ENCODE measurements at places on chromosomes 16 and 17.

DNA sequence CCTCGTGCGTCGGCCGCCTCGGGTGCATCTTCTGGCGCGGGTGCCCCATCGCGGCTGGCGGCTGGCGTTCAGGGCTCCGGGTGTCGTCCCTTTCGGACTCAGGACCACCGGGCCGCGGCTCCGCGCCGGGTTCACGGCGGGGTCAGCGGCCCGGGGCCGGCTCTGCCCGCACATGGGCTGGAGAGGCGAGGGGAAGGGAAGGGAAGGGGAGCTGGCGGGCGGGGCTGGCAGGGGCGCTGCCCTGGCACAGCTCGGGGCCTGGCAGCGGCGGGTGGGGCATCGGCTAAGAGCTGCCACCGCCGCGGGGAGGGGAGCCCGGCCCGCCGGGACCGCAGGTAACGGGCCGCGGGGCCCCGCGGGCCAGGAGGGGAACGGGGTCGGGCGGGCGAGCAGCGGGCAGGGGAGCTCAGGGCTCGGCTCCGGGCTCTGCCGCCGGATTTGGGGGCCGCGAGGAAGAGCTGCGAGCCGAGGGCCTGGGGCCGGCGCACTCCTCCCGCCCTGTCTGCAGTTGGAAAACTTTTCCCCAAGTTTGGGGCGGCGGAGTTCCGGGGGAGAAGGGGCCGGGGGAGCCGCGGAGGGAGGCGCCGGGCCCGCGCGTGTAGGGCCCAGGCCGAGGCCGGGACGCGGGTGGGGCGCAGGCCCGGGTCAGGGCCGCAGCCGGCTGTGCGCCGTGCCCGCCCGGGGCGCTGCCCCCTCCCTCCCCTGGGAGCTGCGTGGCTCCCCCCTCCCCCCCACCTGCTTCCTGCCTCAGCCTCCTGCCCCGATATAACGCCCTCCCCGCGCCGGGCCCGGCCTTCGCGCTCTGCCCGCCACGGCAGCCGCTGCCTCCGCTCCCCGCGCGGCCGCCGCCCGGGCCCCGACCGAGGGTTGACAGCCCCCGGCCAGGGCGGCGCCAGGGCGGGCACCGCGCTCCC lies 646 bp downstream of the HIC1 start:
- no peak for DNase-seq

GRCh38 chr16:4115209-4115948 lies 863 bp downstream of the ADCY9 start:
- DNase-seq, result peak; percentile 32

GRCh38 chr17:41800601-41801373 lies 11.0 kb downstream of the P3H4 start:
- DNase-seq, result no peak

DNA sequence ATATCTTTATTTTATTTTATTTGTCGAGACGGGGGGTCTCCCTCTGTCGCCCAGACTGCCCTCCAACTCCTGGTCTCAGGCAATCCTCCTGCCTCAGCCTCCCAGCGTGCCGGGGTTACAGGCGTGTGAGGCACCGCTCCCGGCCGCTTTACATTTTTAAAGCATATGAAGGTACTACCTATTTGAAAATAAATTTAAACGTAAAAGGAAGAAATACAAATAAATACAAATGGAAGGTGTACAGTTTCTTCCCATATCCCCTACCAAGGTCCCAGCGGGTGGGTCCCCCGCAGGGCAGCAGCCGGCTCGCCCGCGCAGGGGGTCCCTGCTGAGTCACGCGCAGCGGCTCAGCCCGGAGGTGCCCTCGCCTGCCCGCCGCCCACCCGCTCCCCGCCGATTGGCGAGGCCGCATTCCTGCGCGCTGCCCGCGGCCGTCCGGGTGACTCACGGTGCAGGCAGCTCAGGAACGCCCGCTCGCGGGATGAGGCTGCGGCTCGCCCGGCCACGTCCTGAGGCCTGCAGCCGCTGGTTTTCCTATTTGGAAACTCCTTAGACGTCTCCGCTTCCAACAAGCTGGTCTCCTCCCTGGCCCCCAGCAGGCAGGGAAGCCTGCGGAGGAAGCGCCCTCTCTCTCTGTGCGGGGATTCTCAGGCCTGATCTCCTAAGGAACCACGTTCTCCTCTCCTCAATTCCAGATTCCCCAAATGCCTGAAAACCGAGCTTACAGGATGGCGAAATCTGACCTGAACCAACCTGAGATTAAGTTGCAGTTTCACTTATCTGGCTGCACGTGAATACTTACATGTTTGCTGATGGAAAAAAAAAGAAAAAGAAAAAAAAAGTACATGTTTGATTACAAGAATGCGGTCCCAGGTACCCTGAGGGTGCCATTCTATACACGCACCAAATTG lies 54.8 kb upstream of the MAP3K14 start:
- no peak for DNase-seq

- no peak for DNase-seq
These were observed 1.3 kb upstream of the MOSMO start for GRCh38 chr16:22006636-22007035.

- DNase-seq, result no peak
These were observed 4.6 kb downstream of the COG7 start for GRCh38 chr16:23448392-23448791.

- DNase-seq, result no peak
These were observed 36.7 kb upstream of the CIBAR2 start for GRCh38 chr16:85148931-85149330.

DNA sequence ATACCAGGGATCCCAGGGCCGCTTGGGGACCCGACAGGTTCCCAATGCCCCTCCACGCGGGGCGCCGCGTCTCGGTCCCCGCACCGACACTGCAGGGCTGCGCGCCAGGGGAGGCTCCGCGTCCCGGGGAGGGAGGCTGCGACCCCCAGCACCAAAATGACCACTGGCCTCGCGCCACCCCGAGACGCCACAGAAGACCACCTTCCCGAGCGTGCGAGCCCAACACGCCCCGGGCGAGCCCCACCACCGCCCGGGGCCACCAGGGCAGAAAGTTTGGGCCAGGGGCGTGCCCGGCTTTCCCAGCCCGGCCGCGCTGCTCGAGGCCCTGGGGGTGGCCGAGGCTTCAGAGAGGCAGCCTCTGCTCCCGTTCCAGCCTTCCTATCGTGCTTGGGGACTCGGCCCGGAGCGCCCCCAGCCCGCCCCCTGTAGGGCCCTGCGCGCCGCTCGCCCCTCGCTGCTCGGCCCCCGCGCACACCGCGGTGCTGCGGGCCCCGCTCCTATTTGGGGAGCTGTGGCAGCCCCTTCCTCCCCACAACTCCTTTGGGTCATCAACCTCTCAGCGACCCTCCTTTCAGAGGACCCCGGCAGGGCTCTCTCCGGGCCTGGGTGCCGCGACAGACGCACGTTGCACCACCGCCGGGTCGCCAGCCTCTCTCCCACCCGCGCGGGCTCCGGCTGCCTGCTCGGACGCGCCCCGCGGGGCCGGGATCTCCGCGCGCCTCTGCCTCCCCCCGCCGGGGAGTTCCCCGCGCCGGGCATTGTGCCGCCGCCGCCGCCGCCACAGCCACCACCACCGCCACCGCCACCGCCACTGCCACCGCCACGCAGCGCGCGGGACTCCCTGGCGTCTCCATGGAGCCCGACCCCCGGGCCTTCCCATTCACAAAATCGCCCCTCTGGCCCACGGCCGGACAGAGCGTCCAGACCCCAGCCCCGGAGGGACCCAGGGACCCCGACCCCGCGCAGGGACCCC lies 892 bp downstream of the RBFOX3 start:
- no peak for DNase-seq

DNA sequence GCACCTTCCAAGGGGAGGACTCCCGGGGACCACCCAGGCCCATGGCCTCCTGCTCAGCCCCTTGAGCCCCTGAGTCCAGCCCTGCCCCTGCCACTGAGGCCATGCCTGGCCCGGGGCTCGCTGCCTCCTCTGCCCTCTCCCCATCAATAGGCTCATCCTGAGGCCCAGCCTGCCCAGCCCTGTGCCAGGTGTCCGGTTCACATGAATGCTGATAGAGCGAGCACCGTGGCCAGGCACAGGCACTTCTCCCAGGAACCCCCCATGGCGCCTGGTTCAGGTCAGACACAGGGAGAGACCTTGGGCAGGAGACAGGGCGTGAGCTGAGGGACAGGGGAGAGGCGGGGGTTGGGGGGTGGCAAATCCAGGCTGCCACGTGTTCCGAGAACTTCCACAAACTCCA lies 2.8 kb upstream of the PVALEF start:
- no peak for DNase-seq

- DNase-seq, result no peak
These were observed 68.9 kb downstream of the NEUROD2 start for GRCh38 chr17:39538866-39539265.

DNA sequence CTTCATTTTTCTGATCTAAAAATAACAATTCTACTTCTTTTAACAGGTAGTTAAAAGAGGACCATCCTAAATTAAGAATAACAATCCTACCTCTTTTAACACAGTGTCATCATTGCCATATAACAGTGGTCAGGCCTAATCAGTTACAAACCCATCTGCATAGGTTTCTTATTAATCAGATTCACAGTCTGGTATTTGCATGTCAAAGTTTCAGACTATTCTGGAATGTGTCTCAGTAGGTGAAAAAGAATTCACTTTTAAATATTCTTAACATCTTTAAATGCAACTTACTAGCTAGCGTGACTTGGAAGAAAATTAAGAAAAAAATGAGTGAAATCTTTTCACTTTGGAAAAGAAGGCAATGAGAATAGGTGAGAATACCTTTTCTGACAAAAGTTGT lies 6.8 kb upstream of the KRT12 start:
- DNase-seq, result no peak

DNA sequence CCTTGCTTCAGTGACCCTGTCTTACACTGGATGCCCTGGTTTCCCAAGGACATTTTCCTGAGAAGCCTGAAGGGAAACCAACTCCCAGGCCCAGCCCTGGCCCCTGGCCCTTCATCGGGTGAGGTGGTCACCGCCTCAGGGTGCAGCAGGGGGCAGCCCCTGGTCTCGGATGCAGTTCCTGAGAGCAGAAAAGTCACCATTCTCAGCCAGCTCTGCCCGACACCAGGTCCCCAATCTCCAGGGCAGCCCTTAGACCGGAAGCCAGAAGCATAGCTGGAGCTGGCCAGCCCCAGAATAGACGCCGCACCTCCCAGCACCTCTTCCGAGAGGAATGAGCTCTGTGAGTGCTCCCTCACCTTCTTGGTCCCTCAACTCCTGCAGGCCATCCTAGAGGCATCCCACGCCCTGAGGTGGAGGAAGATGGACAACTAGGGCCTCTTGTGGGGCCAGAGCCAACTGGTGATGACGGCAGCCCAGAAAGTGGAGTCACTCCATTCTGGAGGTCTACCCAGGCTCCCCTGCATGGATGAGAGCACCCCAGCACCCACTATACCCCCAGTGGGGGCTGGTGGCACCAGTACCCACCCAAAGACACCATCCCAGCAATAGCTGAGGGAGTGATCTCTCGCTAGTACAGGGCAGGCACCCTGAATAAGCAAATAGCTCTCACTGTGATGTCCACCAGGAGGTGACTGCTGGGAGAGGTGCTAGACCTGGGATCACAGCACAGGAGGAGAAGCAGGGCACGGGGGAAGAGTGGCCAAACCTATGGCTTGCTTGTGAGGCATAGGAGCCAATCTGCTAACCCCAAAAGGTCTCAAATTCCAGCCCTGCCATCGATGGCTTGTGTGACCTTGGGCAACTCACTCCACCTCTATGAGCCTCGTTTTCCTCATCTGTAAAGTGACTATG lies 56.2 kb downstream of the TK2 start:
- DNase-seq, result no peak

DNA sequence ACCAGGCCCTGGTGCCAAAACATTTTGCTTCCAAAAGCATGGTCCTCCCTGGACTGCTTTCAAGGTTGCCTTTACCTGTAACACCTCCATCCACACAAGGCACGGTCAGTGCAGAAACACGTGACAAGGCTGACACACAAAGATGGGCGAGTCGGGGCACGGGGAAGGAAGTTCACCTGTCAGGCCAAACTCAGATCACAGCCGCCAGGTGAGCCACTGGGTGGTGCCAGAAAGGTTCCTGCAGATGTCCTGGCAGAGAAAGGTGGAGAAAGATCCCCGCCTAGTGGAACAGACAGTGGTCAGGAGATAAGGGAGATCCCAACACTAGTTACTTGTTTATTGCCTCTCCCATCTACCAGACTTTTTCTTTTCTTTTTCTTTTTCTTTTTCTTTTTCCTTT lies 155.3 kb downstream of the AIPL1 start:
- no peak for DNase-seq

GRCh38 chr16:30954993-30955392 lies 2.6 kb upstream of the SETD1A start:
- DNase-seq, result no peak
